HepG2 (cell line): ENCODE measurements at places on chromosomes 1 and 21. TPM values are rescaled to one million over a fixed set of nuclear protein-coding genes. Genes with fewer than 3 reads are reported as not detected.

GRCh38 chr1:147246044-147246690 lies 3.7 kb downstream of the CHD1L start:
- no peak for DNase-seq

GRCh38 chr1:74811436-74812179 lies 78.7 kb downstream of the TYW3 start:
- no peak for DNase-seq

- DNase-seq: no peak
Measured at GRCh38 chr1:199018471-199019135, 379.8 kb downstream of the PTPRC start.

GRCh38 chr1:200130552-200130951 lies 103.0 kb downstream of the NR5A2 start:
- DNase-seq: no peak

GRCh38 chr21:42618707-42619102 lies 34.7 kb upstream of the PDE9A start:
- DNase-seq: no peak

The SPRR2A gene
- total RNA-seq: not detected in 2 replicates

The YBEY gene
- 6.5 and 8.9 TPM in 2 replicates for total RNA-seq

The IFNLR1 gene
- total RNA-seq: 5.7 and 8.5 TPM in 2 replicates

The PEF1 gene
- 57.1 and 85.7 TPM in 2 replicates for total RNA-seq
